ENCODE measurements at places on chromosomes 3 and 15.

GRCh38 chr3:23055733-23056376, 147.3 kb upstream of the UBE2E2 start:
- DNase-seq, result no peak

- no peak for DNase-seq
Measured at GRCh38 chr15:47817969-47818548, 100.8 kb downstream of the SEMA6D start.

DNA sequence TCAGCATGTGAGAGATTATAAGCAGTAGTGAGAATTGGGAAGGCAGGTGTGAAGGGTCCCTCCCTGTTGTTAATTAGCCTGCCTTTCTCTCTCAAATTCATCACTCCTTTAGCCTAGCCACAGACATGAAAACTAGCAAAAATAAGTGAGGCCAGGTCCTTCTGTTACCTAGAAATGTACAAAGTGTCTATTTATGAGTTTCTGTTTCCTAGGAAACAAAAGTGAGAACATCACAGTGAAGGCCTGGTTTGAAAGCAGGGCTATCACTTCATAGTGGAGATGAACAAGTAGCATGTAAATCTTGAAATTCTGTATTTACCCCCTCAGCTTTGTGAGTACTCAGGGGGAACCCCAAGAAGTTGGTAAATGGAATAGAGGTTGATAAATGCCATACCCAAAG, 78.2 kb upstream of the UMPS start:
- DNase-seq, result no peak

GRCh38 chr3:178120367-178120766, 415.9 kb upstream of the KCNMB2 start:
- no peak for DNase-seq

DNA sequence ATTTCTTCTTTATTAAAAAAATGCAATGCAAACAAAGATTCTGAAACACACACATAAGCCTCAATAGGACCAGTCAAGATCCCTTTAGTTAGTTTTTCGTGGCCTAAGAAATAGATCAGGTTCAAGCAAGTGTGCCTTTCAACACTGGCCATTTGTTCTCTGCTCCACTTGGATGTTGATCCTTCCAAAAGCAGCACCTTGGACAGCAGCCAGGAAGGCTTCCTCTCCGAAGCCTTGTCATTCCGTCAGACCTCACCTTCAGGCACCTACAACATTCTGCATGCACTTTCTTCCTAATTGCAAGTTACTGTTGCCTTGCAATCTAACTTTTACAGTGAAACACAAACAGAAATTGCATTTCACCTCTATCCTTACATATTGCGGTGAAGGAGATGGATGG, 155.9 kb upstream of the FEZF2 start:
- no peak for DNase-seq

- no peak for DNase-seq
Measured at GRCh38 chr15:45918839-45919238, 284.0 kb downstream of the SQOR start.

- DNase-seq, result no peak
Measured at GRCh38 chr3:87997298-87997697, 61.5 kb downstream of the CGGBP1 start.

DNA sequence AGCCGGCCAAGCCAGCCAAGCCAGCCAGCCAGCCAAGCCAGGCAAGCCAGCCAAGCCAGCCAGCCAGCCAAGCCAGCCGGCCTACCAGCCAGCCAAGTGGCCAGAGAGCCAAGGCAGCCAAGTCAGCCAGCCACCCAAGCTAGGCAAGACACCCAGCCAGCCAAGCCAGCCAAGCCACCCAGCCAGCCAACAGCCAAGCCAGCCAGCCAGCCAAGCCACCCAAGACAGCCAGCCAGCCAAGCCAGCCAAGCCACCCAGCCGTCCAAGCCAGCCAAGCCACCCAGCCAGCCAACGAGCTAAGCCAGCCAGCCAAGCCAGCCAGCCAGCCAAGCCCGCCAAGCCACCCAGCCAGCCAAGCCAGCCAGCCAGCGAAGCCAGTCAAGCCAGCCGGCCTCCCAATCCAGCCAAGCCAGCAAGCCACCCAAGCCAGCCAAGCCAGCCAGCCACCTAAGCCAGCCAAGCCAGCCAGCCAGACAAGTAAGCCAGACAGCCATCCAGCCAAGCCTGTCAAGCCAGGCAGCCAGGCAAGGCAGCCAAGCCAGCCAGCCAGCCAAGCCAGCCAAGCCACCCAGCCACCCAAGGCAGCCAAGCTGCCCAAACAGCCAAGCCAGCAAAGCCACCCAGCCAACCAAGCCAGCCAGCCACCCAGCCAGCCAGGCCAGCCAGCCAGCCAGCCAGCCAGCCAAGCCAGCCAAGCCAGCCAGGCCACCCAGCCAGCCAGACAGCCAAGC, 200.5 kb downstream of the GOLGA6L6 start:
- no peak for DNase-seq

Measured in anterior cingulate cortex (tissue), 58 donors.